ENCODE measurements at places on chromosomes 12 and 14.

GRCh38 chr12:34600592-34601462, 578.5 kb downstream of the ALG10 start:
- DNase-seq, result no peak

DNA sequence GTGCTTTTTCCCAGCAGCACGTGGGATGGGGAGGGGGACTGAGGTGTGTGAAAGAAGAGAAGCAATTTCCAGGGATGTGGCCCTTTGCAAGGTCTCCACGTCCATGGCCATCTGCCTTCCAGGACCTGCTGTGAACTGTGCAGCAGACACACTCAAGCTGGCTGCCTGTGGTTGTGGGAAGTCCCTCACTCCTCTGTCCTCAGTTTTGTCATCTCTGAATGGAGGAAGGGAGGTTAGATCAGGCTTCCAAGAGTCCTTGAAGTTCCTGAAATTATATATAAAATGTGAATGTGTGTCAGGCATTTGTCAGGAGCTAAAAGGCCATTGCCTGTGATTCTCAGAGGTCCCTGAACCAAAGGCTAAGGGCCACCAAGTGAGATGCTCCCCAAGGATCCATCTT, 328.2 kb downstream of the CACNA1C start:
- DNase-seq, result no peak

DNA sequence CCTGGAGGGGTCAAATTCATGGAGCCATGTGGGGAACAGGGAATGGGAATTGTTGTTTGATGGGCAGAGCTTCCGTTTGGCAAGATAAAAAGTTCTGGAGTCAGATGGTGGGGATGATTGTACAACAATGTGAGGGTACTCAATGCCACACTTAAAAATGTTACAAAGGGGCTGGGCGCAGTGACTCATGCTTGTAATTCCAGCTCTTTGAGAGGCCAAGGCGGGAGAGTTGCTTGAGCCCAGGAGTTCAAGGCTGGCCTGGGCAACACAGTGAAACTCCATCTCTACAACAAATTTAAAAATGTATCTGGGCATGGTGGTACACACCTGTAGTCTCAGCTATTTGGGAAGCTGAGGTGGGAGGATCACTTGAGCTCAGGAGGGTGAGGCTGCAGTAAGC, 66.0 kb upstream of the DIO3 start:
- no peak for DNase-seq

GRCh38 chr12:59699421-59700152, 103.8 kb downstream of the SLC16A7 start:
- DNase-seq, result no peak

GRCh38 chr12:11031307-11031706, at the start of gene TAS2R31:
Gene TAS2R31 (minus strand): TSS chr12:11031407. CDS start chr12:11031335, 72 bp downstream.
- no peak for DNase-seq
